ENCODE measurements at places on chromosomes 11 and 22.

GRCh38 chr11:119157063-119157462 is 8.2 kb downstream of the ABCG4 start:
- no peak for DNase-seq

GRCh38 chr11:28347371-28347770 is 239.2 kb downstream of the METTL15 start:
- DNase-seq, result no peak

- DNase-seq, result no peak
These were observed 45.4 kb downstream of the GRAMD1B start for GRCh38 chr11:123475469-123475868.

- DNase-seq, result no peak
These were observed 885.7 kb upstream of the RAG2 start for GRCh38 chr11:37483761-37484160.

Data from left cardiac atrium (tissue), 4 donors.